Progenitor cell of endocrine pancreas (in vitro differentiated cells): ENCODE measurements at places on chromosomes 2 and 18. TPM values are rescaled to one million over a fixed set of nuclear protein-coding genes. Genes with fewer than 3 reads are reported as not detected.

GRCh38 chr18:62399781-62400308 is 74.7 kb downstream of the TNFRSF11A start:
- no peaks in the 10 kb centered on the region for H3K36me3 ChIP-seq
- H3K4me1 ChIP-seq: peaks cover 3% of the 10 kb centered on the region
- no peaks in the 10 kb centered on the region for H3K27me3 ChIP-seq
- no peak overlapping the region for H3K27ac ChIP-seq

- H3K4me1 ChIP-seq: peaks cover 2% of the 10 kb centered on the region
- peaks cover 46% of the 10 kb centered on the region for H3K27me3 ChIP-seq
- H3K27ac ChIP-seq: no peak overlapping the region
- H3K36me3 ChIP-seq: no peaks in the 10 kb centered on the region
- no peak for DNase-seq
These were observed 33.5 kb upstream of the PXDN start for GRCh38 chr2:1777781-1778180.

Gene RAD51AP2
- 0.07 and 0.13 TPM in 2 replicates for total RNA-seq

GRCh38 chr2:28904295-28904694 is 9.8 kb downstream of the WDR43 start:
- no peak overlapping the region for H3K4me3 ChIP-seq
- peaks cover 20% of the 10 kb centered on the region for H3K36me3 ChIP-seq
- H3K4me1 ChIP-seq: peaks cover 3% of the 10 kb centered on the region
- H3K27ac ChIP-seq: no peak overlapping the region

Gene IL36A
- total RNA-seq: not detected in 2 replicates

Gene ARHGAP28
- 109 and 117 TPM in 2 replicates for total RNA-seq

DNA sequence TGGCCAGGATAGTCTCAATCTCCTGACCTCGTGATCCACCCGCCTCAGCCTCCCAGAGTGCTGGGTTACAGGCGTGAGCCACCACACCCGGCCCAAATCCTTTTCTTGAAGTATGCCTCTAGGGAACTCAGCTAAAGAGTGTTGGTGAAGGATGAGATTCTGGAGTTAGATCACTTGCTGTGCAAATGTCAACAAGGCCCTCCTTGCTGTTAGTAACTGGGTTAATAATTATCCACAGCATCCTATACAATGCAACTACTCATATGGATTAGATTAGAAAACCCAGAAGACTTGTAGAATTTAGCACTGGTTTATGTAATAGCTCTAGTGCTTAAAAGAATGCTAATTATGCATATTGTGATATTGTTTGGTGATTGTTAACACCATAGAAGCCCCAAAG is 310.8 kb upstream of the TFPI start:
- peaks cover 20% of the 10 kb centered on the region for H3K4me1 ChIP-seq
- no peak overlapping the region for H3K27ac ChIP-seq
- H3K36me3 ChIP-seq: no peaks in the 10 kb centered on the region
- peaks cover 19% of the 10 kb centered on the region for H3K27me3 ChIP-seq

DNA sequence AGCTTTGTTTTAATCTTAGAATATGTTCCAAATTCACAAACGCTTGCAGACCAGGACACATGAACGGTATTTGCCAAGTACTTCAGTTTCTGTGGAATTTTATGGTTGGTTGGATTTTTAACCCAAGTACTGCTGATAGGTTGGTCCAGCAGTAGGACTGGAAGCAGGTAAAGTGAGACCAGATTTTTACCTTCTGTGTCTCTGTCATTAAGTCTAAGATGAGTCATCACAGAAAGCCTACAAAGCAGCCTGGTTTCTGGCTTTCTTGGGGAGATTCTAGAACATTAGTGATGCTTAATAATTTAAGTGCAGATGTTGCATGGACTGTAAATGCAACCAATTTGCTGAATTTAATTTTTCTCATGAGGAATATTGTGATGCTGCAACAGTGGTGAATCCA is 100.5 kb downstream of the SCG2 start:
- H3K27me3 ChIP-seq: no peaks in the 10 kb centered on the region
- DNase-seq: no peak
- no peaks in the 10 kb centered on the region for H3K4me1 ChIP-seq
- no peaks in the 10 kb centered on the region for H3K36me3 ChIP-seq
- no peak overlapping the region for H3K27ac ChIP-seq

DNA sequence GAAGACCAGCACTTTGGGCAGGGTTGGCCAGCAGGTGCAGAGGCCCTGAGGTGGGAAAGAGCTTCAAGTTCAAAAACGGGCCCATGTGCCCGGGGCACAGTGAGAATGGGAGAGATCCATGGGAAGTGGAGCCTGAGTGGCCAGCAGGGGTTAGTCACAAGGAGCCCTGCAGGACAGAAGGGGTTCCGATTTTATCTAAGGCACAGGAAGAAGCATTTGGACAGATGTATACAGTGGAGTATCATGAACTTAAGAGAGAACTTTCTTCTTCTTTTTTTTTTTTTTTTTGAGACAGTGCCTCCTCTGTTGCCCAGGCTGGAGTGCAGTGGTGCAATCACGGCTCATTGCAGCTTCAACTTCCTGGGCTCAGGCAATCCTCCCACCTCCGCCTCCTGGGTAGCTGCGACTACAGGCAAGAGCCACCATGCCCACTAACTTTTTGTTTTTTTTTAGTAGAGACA is 24.0 kb downstream of the WIPF1 start:
- DNase-seq: no peak
- H3K4me1 ChIP-seq: no peaks in the 10 kb centered on the region
- H3K36me3 ChIP-seq: peaks cover 13% of the 10 kb centered on the region
- no peak overlapping the region for H3K27ac ChIP-seq

GRCh38 chr2:9797681-9798556 is 45.4 kb upstream of the TAF1B start:
- peak overlapping the region; percentile 49 for H3K27ac ChIP-seq
- no peak for DNase-seq
- peaks cover 16% of the 10 kb centered on the region for H3K4me1 ChIP-seq
- H3K36me3 ChIP-seq: no peaks in the 10 kb centered on the region

DNA sequence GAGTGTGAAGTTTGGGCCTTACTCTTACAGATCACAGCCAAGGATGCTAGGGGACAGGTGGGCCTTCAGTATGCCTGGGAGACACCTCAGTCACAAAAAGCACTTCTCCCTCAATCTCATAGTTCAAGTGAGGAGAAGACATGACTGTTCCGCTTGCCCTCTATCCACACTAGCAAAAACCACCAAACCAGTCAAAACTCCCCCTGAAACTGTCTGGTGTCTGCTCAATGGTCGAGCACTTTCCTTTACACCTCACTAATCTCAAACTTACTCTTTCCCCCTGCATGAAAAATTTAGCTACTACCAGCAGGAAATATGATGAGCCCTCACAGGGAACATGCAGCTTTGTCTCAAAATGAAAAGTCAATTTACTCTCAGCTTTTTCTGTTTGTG is 232.2 kb downstream of the TRIB2 start:
- no peaks in the 10 kb centered on the region for H3K36me3 ChIP-seq
- DNase-seq: no peak
- H3K27ac ChIP-seq: no peak overlapping the region
- H3K27me3 ChIP-seq: no peaks in the 10 kb centered on the region
- H3K4me3 ChIP-seq: no peak overlapping the region

- peaks cover 4% of the 10 kb centered on the region for H3K4me1 ChIP-seq
- H3K36me3 ChIP-seq: no peaks in the 10 kb centered on the region
- H3K27ac ChIP-seq: no peak overlapping the region
- no peak for DNase-seq
- H3K4me3 ChIP-seq: no peak overlapping the region
These were observed 676.6 kb downstream of the TDRD15 start for GRCh38 chr2:21800356-21800755.

Gene SERPINE2
- total RNA-seq: 25.1 and 25.6 TPM in 2 replicates
